Spinal cord (tissue), 10 donors: ENCODE measurements at places on chromosomes 11 and 22. TPM values are rescaled to one million over a fixed set of nuclear protein-coding genes. Genes with fewer than 3 reads are reported as not detected.

DNA sequence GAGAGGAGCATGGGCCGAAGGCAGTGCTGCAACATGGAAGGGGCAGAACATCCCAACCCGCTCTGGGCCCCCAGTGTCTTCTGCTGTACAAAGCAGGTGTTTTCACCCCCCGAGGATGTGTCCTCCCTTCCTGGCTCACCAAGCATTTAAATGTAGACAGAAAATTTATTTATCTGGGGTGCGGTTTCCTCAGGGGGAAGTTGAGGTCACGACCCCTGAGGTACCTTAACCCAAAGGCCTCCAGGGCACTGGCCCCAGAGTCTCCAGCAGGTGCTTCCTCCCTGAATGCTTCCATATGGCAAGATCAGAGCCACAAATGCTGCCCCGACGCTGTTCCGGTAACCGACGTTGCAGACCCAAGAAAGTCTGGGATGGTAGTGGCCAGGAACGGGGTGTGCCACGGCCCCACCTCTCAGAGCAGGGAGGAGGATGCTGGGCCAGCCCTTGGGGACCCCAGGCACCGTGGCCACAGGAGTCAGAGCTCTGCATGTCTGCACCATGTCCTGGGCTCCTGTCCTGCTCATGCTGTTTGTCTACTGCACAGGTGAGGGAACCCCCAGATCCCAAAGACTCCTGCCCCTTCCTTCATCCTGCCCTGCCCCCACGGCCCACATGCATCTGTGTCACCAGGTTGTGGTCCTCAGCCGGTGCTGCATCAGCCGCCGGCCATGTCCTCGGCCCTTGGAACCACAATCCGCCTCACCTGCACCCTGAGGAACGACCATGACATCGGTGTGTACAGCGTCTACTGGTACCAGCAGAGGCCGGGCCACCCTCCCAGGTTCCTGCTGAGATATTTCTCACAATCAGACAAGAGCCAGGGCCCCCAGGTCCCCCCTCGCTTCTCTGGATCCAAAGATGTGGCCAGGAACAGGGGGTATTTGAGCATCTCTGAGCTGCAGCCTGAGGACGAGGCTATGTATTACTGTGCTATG is at the start of gene VPREB1:
VPREB1 (plus strand) TSS at position 471 of the 935 bp plus-strand sequence; CDS start at position 499, 28 bp downstream.
- DNase-seq, result no peak

DNA sequence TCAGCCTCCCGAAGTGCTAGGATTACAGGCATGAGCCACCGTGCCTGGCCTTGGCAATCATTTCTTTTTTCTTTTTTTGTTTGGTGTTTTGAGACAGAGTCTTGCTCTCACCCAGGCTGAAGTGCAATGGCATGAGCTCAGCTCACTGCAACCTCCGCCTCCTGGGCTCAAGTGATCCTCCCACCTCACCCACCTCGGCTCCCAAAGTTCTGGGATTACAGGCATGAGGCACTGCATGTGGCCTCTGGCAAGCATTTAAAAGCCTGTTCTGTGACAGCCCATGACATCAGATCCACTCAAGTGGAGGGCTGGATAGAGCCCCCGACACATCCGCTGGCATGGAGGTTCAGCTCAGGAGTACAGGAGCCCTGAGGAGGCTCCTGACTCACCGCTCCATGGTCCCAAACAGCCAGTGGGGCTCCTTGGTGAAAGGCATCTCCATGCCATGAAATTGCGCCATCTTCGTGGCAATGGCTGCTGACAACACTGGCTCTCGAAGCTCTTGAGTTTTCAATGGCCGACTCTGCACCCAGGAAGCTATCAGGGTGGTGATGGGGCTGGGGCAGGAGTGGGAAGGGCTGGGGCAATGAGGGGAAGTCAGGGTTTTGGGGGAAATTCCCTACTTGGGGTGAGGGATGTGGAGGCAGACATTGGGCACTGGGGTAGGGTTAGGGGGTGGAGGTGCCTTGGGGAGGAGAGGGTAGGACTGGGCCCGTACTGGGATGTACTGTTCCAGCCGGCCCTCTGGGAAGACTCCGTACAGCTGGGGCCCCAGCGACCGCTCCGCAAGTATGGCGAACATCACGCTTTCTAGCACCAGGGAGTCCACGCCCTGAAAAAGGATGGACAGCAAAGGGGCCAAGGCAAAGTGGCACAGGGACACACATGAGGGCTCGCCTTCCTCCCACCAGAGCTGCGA is 1.4 kb downstream of the CHKB start:
- no peak for DNase-seq

GRCh38 chr22:36510966-36511881 is 4.4 kb upstream of the FOXRED2 start:
- peak; percentile 81 for DNase-seq

DNA sequence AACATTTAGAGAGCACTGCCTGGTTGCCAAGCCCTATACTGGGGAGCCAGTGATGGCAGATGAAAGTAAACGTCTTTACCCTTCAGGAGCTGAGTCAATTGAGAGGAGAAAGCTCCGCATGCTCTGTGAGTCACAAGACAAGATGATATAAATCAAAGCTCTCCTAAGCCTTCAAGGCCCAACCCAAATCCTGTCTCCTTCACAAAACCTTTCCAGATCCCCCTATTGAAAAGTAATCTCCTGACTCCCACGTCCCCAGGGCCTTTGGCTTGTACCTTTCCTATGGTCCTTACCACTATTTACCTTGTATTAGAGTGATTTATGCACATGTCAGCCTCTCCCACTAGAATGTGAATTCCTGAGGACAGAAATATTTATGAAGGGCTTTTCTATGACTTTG is 230.1 kb upstream of the TENM4 start:
- DNase-seq, result no peak

DNA sequence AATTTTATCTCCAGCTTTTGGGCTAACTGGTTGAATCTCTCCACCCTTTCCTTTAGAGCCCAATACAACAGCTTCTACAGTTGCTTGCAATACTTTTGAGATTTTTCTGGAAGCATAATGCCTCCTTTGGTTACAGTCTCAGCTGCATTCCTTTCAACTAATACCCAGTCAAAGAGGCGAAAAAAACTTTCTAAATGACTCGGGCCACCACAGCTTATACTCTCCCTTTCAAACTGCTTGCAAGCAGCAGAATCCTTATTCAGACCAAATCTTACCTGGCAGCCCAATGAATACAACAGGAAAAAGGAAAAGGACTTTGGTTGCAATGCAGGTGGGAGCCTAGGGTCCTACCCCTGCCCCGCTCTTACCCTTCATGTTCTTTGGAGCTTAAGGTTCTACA is 15.8 kb downstream of the JAML start:
- no peak for DNase-seq

The POU2AF2 gene
- total RNA-seq, result not detected
